Right lobe of liver (tissue), 6 donors: ENCODE measurements at places on chromosomes 1 and 21. TPM values are rescaled to one million over a fixed set of nuclear protein-coding genes. Genes with fewer than 3 reads are reported as not detected.

The TIE1 gene
- 9.0 TPM for total RNA-seq

The FAM131C gene
- not detected for total RNA-seq

The CFHR1 gene
- 490 TPM for total RNA-seq

The PITHD1 gene
- 32.9 TPM for total RNA-seq

The HSD3B2 gene
- not detected for total RNA-seq

The C2CD4D gene
- total RNA-seq = not detected

DNA sequence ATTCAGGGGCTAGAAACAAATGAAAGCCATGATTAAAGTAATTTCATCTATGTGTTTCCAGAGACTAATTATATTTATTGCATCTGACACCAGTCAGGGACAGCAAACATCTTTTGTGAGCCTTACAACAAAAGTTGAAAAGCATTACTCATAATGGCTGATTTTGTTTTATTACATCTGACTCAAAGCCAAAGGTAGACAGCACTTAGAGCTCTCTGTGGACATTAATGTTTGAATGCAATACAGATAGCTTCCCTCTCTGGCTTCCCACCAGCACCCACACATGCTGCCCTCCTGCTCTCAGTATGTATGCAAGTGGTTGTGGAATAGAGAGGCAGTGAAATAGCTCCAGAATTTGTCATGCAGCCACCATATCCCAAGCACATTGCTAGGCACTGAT is 198.7 kb downstream of the SETD4 start:
- DNase-seq = no peak

- DNase-seq = no peak
Measured at GRCh38 chr1:239025223-239025622, 361.1 kb upstream of the CHRM3 start.

DNA sequence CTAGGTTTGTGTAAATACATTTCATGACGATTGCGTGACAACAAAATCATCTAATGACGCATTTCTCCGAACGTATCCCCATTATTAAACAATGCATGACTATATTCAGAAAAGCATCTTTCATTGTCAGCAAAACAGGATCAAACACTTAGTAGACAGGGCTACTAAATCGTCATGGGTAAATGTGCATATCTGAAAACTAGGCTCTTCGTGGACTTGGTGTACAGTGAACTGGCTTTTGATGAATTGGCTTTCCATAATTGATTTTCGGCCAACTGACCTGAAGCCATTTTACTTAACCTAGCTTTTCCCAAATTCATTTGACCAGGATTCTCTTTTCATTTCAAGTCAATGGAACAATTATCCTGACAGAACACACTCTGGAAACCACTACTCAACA is 665.0 kb downstream of the SMYD3 start:
- DNase-seq = no peak

DNA sequence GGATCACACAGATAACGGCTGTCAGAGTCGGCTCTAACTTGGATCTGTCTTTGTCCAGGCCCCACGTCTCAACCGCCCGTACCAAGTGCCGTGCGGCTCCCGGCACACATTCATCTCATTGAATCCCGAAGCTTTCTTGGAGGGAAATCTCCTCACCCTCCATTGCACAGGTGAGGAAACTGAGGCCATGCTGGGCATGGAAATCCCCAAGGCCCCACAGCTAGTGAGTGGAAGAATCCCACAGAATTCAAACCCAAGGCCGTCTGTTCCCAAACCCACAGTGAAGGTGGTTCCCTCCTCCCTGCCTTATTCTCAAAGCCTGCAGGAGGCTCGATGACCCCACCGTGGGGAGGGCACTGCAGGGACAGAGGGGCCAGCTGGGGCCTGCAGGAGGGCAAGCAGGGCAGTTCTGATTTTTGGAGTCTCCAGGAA is 437.9 kb downstream of the MATN1 start:
- no peak for DNase-seq

- no peak for DNase-seq
Measured at GRCh38 chr21:39479164-39479813, 27.5 kb downstream of the SH3BGR start.

DNA sequence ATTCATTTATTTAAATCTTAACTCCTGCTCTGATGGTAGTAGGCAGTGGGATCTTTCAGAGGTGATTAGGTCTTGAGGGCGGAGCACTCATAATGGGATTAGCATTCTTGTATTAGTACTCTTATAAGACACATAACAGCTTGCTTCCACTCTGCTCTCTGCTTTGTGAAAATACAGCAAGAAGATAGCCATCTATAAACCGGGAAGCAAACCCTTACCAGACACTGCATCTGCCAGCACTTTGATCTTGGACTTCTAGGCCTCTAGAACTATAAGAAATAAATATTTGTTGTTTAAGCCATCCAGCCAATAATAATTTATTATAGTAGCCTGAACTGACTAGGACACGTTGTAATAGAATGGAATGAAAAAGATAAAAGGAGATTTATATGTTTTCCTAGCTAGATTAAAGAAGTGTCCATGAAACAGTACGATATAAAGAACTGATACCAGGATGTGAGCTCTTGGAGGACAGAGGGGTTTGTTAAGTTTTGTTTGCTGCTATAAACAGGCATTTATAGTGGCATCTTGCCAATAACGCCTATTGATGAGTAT is 869.9 kb downstream of the MRPL39 start:
- no peak for DNase-seq

GRCh38 chr21:31331231-31331630 is 12.8 kb downstream of the TIAM1 start:
- DNase-seq = no peak

DNA sequence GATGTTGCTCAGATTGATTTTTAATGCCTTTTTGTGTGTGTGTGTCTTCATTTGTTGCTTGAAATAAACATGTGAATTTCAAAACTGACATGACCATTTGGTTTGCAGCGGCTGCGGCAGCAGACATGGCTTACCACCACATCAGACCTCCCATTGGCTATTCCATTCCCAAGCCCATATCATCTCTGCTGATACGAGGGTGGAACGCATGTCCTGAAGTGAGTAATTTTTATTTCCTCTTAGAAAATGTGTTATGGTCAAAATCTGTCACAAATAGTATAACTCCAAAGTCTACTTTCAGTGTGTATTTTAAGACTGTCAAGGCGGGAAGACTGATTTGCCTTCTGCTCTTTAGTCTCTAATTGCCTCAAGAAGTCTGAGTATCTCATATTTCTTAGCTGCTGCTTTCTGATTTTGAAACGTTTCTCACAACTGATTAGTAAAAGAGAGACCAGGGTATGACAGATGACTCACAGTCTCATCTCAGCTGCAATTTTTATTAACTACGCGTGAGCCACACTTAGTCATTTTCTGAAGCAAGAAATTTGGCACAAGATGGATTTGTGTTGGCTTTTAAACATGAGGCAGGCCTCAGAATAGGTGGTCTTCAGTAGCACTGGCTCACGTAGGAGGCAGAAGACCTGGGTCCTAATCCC is 49.0 kb downstream of the LRRC53 start:
- no peak for DNase-seq

- DNase-seq = no peak
Measured at GRCh38 chr1:36320291-36320761, 3.1 kb downstream of the EVA1B start.

- DNase-seq = no peak
Measured at GRCh38 chr1:4276238-4276637, 376.2 kb upstream of the C1orf174 start.
